Stimulated activated CD4-positive, alpha-beta T cell treated with anti-CD3 and anti-CD28 coated beads, Interleukin-2, amount 100 ng/mL, for 24 hours (primary cell): ENCODE measurements at places on chromosomes 4 and X.

GRCh38 chrX:48989483-48989882 is 12.6 kb downstream of the GRIPAP1 start:
- DNase-seq = no peak

DNA sequence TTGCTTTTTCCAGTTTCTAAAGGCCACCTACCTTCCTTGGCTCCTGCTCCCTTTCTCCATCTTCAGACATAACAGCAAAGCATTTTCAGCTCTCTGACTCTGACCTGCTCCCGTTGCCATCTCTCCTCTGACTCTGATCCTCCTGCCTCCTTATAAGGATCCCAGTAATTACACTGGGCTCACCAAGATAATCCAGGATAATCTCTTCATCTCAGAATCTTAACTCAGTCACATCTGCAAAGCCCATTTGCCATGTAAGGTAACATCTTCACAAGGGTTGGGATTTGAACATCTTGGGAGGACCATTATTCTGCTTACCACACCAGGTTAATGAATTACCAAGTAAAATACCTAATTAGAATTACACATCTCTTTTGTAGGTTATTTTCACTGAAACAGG is 41.3 kb upstream of the MAGED1 start:
- no peak for DNase-seq

DNA sequence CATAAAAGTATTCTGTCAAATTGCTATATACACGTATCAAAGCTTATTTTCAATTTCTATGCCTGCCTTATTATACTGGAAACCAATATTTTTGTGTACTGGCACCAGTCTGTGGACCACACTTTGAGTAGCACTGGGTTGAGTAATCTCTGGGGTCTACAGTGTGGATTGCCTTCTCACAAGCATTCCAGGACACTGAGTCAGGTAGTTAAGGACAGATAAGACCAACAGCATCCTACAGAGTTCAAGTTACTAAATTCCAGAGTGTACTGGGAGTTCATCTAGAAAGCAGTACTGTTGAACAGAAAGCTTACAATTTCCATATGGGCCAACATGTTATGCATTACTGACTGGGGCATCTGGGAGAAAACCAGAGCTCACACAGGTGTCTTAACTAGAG is 61.8 kb downstream of the VMA21 start:
- DNase-seq = no peak

- no peak for DNase-seq
These were observed 220.3 kb upstream of the TENM3 start for GRCh38 chr4:182022909-182023308.

GRCh38 chrX:44040406-44040805 is 67.2 kb upstream of the NDP start:
- DNase-seq = no peak

- no peak for DNase-seq
These were observed 134.7 kb downstream of the SH3BGRL start for GRCh38 chrX:81336455-81337152.

DNA sequence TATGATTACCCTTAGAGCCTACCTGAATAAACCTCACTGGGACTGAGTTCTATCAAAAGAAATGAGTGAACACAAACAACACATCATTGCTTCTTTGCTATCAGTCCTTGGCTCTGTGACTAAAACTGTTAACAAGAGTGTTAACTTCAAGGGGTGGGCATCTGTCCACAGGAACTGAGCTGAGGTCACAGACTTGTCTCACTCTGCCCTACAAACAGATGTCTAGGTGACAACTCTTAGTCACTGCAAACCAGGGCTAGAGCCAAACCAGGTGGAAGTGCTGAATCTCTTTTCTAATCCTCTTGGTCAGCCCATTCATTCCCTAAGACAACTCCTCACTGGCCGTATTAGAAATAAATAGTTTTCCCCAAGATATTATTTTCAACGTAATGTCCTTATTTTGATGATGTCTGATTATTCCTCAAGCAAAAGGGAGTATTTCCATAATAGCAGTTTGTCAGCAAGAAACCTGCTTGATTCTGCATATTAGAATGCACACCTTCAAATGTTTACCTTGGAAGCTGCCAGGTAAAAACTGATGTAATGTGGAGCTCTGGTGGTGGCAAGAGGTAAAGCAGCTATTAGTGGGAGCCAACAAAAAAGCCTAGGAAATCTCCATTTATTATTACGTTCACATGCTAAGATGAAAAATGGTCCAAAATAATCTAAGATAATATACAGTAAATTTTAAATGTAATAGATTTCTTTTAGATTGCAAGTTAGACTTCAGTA is 4.0 kb downstream of the COL25A1 start:
- no peak for DNase-seq

- DNase-seq = no peak
These were observed 188.8 kb downstream of the PPP3CA start for GRCh38 chr4:101158507-101158906.

GRCh38 chr4:10715135-10715534 is 30.6 kb upstream of the CLNK start:
- DNase-seq = no peak

DNA sequence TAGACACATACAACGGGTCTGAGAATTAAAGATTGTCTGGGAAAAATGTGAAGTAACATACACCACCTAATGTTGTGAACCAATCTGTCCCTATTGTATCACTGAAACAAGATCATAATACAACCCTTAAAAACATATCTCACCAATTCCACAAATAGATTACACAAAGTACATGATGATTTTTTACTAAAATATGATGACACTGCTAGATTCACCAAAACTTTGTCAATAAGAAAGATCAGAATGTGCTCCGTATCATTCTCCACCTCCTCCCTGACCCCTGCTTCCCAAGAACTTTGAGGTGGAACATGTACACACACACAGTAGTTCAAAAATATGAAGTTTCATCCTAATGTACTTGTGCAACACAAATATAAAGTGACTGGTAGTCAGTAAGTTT is 862.0 kb downstream of the PCDH18 start:
- no peak for DNase-seq

DNA sequence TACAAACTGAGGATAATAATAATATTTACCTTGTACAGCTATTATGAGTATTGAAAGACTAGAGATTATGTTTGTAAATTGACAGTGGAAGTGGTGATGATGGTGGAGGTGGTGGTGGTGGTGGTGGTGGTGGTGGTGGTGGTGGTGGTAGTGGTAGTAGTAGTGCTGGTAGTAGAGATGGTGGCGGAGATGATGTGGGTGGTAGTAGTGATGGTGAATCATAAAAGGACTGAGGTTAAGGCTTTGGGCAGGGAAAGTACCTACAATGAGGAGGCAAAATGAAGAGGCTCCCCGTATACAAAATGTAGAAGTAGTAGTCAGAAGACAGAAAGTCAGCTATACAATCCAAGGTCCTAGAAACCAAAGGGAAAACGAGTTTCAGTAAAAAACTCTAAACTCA is 214.1 kb downstream of the BCOR start:
- DNase-seq = peak; percentile 34

GRCh38 chr4:6601661-6602250 is 26.8 kb downstream of the MAN2B2 start:
- DNase-seq = no peak

DNA sequence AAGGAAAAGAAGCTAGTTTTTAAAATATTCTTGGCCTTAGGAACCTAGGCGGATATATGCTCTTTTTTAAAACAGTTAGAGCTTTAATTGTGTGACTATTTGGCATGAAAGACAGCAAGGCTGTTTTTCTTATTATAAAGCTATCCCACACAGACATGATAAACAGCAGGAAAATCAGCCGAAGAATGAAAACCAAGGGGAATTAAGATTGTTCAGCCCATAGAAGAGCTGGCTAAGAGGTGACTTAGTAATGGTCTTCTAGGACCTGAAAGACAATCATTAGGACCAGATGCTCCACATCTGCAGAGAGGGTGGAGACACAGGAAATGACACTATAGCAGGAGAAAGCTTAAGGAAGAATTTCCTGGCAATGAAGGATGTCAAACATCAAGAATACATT is 171.4 kb upstream of the NRK start:
- DNase-seq = no peak

- DNase-seq = no peak
These were observed 272.1 kb downstream of the RAPGEF2 start for GRCh38 chr4:159374749-159375530.

- no peak for DNase-seq
These were observed 173.2 kb downstream of the PABPC4L start for GRCh38 chr4:134028421-134028820.

DNA sequence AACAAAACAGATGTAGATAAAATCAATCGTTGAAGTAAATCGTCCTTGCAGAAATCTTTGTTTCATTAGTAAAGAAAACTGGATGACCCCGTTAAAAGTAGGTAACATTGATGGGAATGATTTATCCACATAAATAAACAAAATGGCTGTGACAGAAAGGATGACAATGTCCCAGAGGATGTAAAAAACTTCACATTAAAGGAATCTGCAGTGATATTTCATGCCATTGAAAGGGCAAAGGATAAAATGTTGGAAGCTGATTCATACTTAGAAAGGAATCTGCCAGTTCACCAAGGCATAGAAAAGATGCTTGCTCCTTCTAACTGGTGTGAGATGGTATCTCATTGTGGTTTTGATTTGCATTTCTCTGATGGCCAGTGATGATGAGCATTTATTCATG is 24.2 kb upstream of the EPGN start:
- DNase-seq = no peak

- DNase-seq = no peak
These were observed 1.9 kb downstream of the CXCL2 start for GRCh38 chr4:74097116-74097515.

- no peak for DNase-seq
These were observed 34.0 kb upstream of the JADE1 start for GRCh38 chr4:128775477-128775876.

DNA sequence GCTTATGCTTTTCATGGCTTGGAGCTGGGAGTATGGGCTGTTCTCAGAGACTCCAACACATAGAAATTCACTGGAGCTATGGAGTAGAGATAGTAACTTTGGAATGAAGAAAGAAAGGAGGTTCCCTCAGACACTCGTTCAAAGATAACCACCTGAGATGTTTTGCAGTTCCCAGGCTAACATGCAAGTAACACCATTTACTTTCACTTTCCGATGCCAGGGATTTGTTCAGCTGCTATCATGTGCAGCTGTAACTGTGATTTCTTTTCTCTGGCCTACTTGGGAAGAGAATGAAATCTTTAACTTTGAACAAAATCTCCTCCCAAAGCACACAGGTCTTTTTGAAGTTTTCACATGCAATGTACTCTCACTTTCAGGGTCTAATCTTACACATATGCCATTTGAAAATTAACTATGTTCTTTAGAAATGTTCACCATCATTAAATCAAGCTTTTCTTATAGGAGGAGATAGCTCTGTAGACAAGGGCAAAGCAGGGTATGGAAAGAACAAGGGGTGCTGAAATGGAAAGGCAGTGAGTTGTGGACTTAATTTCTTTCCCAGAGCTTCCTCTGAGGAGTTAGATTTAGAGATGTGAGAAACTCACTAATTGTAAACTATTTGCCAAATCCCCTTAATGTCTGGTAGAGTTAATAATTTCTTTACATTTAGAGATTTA is 514.3 kb downstream of the PDHA2 start:
- no peak for DNase-seq

DNA sequence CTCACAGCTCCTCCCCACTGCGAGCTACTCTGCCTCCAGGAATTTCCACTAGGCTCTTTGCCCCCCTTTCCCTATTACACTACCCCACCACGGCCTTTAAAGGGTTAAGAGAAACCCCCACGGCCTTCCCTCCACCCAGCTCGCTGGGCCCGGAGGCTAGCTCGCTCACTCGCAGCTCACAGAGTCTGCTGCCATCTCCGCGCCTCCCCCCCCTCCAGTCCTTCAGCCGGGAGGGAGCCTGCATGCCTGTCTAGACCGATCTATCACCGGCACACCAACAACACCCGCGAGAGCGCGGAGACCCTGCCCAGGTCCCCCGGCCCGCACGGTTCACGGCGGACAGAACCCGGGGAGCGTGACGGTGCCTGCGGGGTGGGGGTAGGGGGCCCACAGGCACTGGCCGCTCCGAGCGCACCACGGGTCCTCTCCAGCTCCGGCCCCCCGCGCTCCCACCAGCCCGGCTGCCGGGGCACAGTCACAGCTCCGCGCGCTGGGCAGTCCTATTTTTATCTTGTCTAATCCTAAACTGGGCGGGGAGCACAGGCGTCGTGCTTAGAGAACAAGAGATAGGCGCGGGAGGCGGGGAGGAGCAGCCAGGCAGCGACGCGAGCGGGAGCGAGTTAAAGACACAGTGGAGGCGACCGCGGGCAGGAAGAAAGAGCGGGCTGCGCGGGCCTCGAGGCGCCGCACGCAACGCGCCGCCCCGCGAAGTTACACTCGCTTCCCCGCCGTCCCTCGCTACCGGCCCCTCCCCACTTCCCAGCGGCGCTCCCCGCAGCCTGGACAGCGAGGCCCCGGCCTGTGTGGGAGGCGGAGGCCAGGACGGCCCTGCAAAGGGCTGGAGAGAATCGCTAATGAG is 3.5 kb downstream of the BCOR start:
- DNase-seq = peak; percentile 42

DNA sequence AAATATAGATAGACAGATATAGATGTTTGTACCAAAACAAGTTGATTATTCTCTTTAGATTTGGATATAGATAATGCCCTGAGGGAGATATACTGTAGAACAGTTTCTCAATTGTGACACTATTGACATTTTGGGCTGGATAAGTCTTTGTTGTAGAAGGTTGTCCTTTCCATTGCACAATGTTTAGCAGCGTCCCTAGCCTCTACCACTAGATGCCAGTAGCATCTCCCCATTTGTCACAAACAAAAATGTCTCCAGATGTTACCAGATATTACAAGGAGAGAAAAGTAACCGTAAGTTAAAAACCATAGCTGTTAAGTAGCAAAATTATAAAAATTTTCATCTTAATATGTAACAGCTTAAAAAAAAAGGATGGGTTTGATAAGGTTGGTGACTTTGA is 2595.3 kb downstream of the ARAP2 start:
- DNase-seq = no peak

DNA sequence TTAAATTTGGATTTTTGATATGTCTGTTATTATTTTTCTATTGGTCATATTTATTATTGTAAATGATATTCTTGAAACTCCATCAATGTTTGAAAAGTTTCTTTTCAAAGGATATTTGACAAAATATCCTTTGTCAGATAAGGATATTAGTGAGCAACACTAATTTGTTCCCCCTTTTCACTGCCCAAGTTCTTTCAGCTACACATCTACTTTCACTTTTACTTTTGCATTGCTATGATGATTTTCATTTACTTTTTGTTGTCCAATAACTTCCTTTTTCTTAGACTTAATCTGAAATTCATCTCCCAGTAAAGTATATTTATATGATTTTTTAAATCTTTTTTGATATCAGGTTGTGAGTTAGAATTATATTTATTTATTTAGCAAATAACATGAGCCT is 542.3 kb upstream of the ADGRL3 start:
- no peak for DNase-seq

- no peak for DNase-seq
These were observed 74.6 kb downstream of the MAP3K15 start for GRCh38 chrX:19440713-19441112.

GRCh38 chr4:120065974-120066516 is 603 bp downstream of the MAD2L1 start:
- DNase-seq = peak; percentile 54

- DNase-seq = no peak
These were observed 142.0 kb downstream of the SLC10A7 start for GRCh38 chr4:146379744-146380143.

GRCh38 chr4:22596409-22596808 is 80.5 kb upstream of the ADGRA3 start:
- no peak for DNase-seq

GRCh38 chr4:55539658-55540057 is 7.1 kb downstream of the CLOCK start:
- no peak for DNase-seq
